ENCODE measurements at places on chromosomes 4 and X.

GRCh38 chrX:74536832-74537371, 77.5 kb downstream of the RLIM start:
- no peak for DNase-seq

- no peak for DNase-seq
Observed at GRCh38 chrX:55663584-55663983, 40.4 kb downstream of the FOXR2 start.

DNA sequence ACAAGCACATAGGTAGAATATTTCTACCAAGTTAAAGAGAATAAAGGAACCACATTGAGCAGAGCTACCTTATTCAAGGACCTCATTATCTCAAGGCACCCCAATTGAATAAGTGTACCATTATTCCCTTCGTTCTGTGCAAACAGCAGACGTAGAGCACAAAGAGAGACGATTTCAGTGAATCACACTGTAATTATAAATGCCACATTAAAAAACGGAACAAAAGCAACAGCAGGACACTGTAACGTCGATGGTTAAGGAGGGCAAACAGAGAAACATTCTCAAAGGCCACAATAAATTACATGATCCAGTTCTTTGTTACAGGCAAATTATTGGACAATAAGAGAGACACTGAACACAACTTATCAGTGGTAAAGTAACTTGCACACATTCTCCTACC, 644.1 kb upstream of the TENM3 start:
- no peak for DNase-seq

DNA sequence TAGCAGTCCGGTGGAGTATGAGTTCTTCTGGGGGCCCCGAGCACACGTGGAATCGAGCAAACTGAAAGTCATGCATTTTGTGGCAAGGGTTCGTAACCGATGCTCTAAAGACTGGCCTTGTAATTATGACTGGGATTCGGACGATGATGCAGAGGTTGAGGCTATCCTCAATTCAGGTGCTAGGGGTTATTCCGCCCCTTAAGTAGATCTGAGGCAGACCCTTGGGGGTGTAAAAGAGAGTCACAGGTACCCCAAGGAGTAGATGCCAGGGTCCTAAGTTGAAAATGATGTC, 852 bp downstream of the MAGEH1 start:
- DNase-seq, result no peak

DNA sequence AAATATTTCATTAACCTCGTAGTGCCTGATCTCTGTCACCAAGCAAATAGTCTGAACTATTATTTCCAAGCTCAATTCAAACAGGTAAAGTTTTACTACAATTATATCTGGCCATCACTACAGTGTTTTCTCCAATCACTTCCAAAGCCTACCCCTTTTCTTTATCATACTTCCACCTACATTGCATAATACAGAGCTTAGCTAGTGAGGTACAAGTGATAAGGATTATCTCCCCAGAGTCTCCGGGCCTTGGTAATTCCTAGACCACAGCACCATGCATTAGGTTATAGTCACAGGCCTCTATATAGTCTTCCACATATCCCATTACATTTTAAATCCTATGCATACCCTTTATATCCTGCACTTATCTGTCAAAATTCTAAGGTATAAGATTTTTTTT, 154.2 kb downstream of the SNCA start:
- DNase-seq, result no peak

GRCh38 chr4:63786171-63786570, 623.1 kb downstream of the TECRL start:
- DNase-seq, result no peak

GRCh38 chrX:133968109-133968508, 17.3 kb downstream of the GPC3 start:
- DNase-seq, result no peak

- no peak for DNase-seq
Observed at GRCh38 chr4:1242506-1243450, 6.2 kb downstream of the CTBP1 start.

- no peak for DNase-seq
Observed at GRCh38 chr4:189802884-189803283, 137.8 kb upstream of the FRG1 start.

- no peak for DNase-seq
Observed at GRCh38 chr4:84937381-84937977, 29.0 kb downstream of the WDFY3 start.

- no peak for DNase-seq
Observed at GRCh38 chr4:176191974-176192373, 3.4 kb downstream of the SPATA4 start.

- no peak for DNase-seq
Observed at GRCh38 chr4:88672987-88673386, 24.6 kb downstream of the NAP1L5 start.

DNA sequence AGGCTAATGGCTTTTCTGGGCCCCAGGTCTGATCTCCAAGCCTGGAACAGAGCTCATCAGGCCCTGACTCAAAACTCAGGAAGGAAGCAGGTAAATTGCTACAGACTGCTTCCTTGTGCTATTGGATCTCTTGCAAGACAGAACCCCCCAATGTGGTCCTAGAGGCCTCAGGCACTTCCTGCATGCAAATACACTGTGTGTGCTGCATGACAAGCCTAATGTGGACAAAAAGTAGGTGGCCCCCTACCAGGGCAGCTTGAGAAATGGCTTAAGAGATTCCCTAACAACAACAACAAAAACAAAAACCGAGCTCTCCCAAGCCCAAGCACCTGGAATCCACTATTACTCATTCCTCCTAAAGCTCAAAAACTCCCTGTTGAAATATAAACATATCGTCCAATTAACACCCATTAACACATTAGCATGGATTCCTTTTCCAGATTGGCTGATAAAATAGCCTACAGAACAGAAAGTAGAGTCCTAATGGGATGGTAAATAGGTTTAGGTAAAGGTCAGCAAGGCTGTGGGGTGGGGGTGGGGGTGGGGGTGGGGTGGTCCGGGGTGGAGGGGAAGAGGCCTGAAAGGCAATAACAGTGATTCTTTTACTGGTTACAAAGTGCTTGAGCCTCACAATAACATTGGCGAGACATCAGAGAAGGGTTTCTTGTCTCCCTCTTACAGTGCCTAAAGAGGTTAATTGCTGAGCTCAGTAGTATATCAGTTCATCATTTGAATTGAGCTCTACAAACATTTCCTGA, 24.1 kb upstream of the FGF16 start:
- DNase-seq, result no peak

DNA sequence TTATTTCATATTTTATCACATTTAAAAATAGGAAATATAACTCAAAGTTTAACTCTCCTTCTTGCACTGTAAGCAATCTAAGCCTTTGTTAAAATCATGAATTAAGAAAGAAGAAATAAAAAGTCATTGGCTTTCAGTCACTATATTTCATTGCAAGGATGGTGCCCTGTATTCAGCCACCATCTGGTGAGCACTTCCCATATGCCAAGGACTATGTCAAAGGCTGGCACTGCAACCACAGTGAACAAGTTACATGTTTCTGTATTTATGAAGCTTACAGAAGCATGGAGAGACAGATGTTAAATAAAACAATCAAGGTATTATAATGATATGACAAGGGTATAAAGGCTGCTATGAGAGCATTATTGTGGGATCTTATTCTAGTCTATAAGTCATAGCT, 68.6 kb downstream of the PRKG2 start:
- DNase-seq, result no peak

DNA sequence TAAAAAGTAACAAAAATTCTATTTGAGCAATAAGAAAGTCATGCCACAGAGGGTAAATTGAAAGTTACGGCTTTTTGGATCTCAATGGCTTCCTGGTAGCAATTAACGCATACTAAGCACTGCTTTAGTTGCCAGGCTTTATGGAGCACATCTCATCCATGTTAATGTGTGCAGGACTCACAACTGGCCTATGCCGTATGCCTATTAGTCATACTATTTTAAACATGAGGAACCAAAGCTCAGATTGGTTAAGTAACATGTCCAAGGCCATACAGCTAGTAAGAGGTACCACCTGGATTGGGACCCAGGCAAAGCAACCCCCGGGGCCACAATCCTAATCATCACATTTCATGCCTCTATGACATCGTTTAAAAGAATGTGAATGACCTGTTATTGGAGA, 17.1 kb downstream of the DAPP1 start:
- no peak for DNase-seq

DNA sequence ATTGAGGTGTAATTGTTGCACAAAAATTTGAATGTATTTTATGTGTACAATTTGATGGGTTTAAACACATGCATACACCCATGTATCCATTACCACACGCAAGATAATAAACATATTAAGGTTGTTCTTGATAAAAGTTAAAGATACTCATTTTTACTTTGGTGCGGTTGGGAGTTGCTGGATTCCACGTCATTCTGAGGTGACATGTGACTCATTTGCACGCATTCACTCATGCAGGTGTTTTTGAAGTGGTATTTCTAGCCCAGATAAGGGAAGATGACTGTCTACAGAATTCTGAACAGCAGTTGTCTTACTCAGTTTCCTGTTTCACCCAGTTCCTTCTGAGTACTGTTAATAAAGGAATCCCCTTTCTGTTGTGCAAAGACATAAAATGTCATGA, 142.0 kb downstream of the RTL3 start:
- peak; percentile 13 for DNase-seq

DNA sequence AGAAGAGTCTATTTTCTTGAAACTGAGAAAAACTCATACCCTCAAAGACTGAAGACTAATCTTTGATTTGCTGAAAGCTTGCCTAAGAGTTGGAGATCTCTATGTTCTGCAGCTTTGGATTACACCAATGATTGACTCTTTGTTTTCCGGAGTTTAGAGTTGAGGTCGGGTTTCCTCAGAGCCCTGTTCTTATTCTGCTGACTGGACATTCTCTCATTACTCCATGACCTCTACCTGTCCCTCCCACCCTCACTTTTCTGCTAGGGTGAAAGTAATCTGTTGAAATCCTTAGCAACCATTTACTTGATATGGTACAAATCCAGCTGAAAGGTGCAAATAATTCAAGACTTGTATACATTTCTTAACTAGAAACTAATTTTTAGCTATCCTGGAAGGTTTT, 421.5 kb upstream of the FRG1 start:
- DNase-seq, result no peak

- DNase-seq, result no peak
Observed at GRCh38 chrX:136475236-136475635, 12.5 kb upstream of the BRS3 start.

DNA sequence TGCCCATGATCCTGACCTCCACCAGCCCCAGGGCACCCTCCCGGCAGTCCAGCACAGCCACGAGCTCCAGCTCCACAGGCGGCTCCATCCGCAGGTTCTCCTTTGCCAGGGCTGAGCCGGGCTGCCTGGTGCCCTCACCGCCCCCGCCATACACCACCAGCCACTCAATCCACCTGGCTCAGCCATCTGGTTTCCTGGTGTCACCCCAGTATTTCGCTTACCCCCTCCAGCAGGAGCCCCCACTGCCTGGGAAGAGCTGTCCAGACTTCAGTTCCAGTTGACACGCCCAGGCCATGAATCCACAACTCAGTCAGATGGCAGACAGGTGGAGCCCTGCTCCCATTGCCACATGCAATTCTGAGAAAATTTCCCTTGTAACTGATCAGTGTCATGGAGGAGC, 3.9 kb downstream of the SHISA3 start:
- DNase-seq, result no peak

- no peak for DNase-seq
Observed at GRCh38 chrX:151174581-151175282, 1.7 kb upstream of the GPR50 start.

- no peak for DNase-seq
Observed at GRCh38 chr4:114311787-114312186, 286.8 kb upstream of the UGT8 start.

DNA sequence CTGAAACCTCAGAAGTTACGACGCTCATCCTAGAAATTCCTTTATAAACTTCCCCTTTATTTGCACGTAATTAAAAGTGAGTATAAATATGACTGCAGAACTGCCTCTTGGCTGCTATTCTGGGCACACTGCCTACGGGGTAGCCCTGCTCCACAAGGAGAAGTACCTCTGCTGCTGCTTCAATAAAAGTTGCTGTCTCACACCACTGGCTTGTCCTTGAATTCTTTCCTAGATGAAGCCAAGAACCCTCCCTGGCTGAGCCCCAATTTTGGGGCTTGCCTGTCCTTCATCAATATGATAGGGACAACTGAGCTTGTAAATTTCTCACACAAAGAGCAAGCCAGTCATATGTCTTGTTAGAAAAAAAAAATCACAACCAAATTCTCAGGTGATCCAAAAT, 115.8 kb downstream of the VEGFC start:
- DNase-seq, result no peak

DNA sequence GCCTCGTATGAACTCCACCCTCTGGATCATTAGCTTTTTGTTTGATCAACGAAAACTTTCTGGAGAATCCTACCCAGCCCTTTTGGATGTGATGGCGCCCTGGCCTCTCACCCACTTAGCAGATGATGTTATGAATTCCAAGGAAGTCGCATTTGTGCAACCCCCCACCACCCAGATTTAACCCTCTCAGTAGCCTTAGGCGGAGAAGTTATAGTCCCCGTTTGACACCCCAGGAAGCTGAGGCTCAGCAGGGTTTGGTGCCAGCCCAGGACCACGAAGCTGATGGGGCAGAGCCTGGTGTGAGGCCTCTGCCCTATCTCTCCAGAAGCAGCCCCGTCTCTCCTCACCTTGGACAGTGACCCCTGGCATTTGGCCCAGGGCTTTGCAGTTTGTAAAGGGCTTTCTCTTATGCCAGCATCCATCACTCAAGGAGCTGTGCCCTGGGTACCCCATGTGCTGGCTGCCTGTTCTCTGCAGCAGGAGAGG, 1.0 kb downstream of the WFS1 start:
- no peak for DNase-seq

- DNase-seq, result no peak
Observed at GRCh38 chr4:19224820-19225219, 1026.9 kb upstream of the SLIT2 start.

DNA sequence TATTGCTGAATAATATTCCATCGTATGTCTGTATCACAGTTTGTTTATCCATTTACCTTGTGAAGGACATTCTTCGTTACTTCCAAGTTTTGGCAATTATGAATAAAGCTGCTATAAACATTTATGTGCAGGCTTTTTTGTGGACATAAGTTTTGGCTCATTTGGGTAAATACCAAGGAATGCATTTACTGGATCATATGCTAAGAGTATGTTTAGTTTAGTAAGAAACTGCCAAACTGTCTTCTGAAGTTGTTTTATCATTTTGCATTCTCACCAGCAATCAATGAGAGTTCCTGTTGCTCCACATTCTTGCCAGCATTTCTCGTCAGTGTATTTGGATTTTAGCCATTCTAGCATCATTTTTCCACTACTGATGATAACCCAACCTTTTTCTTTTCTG, 232.7 kb upstream of the NR3C2 start:
- no peak for DNase-seq

- DNase-seq, result no peak
Observed at GRCh38 chr4:188429965-188430364, 290.7 kb downstream of the TRIML1 start.

DNA sequence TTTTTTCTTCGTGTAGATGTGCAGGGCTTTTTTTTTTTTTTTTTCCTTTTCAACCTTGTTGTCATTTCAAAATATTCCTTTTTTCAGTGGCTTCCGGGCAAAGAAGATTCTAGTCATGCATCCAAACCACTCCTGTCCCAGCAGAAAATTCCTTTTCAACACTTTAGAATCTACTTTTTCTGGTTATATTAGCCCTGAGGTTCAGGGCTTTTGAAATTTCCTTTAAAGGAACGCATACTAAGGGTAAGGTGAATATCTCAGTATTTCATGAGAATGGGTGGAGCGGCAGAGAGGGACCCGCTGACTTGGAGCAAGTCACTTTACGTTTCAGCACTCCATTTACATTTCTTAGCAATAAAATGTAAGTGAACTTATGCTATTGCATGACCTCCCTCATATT, 15.6 kb upstream of the TENM3 start:
- no peak for DNase-seq

- DNase-seq, result no peak
Observed at GRCh38 chr4:150150629-150151062, 72.4 kb downstream of the DCLK2 start.

GRCh38 chr4:3041192-3042142, 32.9 kb downstream of the HTT-AS start:
- DNase-seq, result peak; percentile 34
